ENCODE measurements at places on chromosomes 5 and 9.

DNA sequence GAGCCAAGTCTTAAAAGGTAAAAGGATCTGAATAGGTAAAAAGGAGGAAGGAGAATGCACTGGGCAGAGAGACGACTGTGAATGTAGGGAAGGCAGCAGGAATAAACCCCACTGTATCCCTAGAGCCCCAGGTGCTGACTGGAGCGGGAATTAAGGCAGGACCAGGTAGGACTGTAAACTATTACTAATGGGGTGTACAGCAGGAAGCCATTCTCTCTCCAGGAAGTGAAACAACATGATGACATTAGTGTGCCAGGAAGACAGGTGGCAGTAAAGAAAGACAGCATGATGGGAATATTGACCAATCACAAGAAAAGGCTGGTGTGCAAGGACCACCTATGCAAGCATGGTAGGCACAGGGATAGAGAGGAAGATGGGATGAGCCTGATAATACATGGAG, 433.0 kb downstream of the DNAH5 start:
- DNase-seq: no peak

DNA sequence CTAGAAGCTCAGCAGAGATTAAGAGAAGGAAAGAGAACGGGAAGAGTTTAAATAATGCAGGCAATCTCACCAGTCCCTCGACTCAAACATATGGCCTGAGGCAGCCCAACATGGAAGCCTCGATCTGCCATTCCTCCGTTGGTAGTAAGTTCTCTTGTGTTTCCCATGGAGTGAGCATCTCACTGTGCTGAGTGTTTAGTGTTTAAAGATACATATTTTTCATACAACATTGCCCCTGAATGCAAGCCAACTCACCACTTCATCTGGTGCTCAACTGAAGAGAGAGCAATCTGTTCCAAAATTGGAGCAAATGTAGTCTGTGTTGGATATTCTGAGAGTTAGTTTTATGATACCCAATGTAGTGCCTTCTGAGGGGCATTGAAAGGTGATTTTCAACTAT, 171.5 kb upstream of the ATP10B start:
- no peak for DNase-seq

DNA sequence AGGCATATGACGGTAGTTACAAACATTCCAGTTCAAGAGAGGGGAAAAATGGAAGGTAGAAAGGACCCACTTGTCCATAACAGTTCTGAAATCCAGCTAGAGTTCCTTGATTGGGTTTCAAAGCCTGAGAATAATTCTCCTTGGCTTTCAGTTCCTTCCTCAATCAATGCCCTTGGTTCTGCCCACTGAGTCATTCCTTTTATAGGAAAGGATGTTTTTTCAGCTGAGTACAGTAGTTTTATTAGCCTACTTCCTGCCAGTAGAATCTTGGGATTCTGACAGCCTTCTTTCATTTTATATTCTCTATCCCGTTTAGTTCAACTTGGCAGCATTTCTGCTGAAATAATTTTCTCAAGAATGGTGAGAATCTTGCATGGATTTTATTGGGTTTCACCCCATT, 386.9 kb upstream of the SMC2 start:
- no peak for DNase-seq

GRCh38 chr5:28301712-28302111, 1263.3 kb upstream of the CDH9 start:
- DNase-seq: no peak

DNA sequence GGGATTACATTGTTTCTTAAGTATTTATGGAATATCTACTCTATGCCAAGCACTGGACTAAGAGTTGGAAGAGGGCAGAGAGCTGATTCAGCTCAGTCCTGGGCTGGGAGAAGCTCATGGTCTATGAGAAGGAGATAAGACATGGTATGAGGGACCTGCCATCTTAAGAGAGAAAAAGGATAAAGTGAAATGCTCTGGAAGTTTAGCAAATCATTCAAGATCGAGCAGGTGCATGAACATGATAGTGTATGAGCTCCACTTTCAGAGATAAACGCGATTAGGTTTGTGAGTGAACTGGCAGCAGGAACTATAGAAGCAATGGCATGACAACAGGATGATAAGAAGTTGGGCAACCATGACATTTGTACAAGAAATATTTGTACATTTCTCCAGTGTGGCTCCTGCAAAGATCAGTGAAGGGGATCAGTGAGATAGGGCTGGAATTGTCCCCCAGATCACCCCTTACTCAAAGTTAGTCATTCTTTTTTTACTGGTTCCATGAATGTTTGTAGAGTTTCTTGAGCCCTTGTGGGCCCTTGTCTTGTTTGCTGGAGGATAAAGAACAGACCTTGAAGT, 26.6 kb upstream of the CCDC180 start:
- no peak for DNase-seq

Measured in upper lobe of left lung (tissue), 6 donors.